ENCODE measurements at places on chromosomes 7 and 10.
A peak's percentile ranks its signal among the peaks of the same experiment; 100 is the strongest.

GRCh38 chr7:146683439-146683838, 566.8 kb downstream of the CNTNAP2 start:
- no peak for DNase-seq

- no peak for DNase-seq
Measured at GRCh38 chr7:101164071-101164840, 1.1 kb downstream of the VGF start.

DNA sequence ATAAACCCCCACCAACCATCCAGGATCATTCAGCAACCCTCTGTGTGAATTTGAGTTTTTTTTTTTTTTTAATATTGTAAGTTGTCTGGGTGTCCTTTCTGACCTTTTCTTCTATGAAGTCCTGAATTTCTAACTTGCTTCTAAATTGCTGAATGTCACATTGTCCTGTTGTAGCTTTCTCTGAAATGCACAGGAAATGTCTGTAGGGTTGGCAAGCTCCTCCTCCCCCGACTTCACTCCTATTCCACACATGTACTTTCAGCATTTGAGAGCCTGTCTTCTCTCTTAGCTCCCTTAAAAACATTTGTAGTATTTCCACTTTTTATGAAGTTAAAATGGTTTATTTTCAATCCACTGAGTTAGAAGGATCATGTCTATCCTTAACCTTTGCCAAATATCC, 3.3 kb upstream of the CNNM2 start:
- no peak for DNase-seq

- DNase-seq = no peak
Measured at GRCh38 chr7:128115821-128116723, 84.8 kb upstream of the LRRC4 start.

DNA sequence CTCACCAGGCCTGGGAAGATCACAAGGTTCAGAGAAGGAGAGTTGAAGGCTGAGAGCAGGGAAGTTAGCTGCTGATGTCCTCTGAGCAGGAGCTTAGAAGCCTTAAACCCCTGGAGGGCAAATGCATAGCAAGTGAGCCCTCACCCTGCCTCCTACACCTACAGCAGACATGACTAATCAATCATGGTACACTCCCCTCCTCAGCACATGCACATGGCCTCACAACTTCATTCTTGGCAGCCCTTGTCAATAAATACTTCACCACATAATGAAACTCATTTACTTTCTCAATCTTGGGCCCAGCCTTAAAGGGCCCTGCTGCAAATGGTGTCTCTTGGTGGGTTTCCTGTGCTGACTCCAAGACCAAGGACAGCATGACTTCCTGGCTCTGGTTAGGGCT, 12.9 kb downstream of the MMRN2 start:
- no peak for DNase-seq

DNA sequence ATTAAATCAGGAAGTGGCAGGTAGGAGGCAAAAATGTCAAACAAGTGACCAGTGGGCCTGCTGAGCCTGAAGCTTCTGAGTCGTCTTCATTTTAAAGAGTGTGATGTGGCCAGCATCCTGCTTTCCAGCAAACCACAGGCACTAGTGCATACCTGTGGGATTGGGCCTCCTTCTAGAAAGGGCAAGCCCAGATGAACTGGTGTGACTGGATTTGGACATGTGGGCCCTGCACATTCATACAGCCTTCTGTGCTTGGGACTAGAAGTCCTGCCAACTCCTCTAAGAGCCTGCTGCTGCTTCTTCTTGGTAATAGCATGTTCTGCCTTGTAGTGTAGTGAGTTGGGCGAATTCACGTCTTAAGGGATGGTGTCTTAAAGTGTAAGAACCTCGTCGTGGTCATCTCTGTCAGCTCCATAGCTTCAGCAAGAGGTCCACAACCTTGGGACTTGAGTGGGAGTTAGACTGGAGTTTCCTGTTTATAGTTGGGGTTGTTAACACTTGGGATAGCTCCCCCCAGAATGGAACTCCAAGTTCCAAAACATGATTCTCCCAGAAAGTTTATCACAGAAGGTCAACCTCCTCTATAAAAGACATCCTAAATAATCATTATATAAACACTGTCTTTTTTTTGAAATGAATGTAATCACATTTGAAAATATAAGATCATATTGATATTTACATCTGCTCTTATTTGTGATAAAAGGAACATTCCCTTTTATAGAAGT, 11.2 kb downstream of the BMPER start:
- DNase-seq = no peak

DNA sequence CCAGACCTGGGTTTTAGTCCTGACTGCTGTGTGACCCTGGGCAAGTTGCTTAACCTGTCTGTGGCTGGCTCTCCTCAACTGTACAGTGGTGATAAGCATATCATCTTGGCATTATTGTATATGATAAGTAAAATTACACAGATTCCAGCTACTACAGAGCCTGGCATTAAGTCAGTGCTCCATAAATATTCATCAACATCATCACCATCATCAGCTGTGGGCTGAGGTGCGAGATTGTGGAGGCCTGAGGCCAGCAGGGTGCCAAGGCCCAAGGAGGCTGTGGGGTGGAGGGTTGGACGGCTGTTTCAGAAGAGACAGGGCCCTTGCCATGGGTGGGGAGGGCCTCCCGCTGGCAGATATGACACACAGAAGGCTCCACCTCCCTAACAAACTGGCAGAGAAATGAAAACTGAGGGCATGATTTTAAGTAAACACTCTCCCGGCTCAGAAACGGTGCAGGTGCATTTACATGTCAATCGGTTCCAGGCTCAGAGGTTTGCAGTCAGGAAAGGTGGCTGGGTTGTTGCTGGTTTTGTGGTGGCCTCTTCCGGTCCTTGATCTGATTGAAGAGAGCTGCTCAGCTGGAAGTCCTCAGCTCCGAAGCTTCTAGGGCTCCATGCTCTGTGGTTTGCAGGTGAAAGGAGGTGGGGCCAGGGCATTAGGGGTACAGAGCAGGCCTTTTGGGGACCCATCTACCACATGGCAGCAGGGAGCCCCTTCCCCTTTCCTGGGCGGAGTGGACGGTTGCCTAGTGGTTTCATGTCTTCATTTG, 10.2 kb downstream of the CRYGN start:
- DNase-seq = peak; percentile 79

DNA sequence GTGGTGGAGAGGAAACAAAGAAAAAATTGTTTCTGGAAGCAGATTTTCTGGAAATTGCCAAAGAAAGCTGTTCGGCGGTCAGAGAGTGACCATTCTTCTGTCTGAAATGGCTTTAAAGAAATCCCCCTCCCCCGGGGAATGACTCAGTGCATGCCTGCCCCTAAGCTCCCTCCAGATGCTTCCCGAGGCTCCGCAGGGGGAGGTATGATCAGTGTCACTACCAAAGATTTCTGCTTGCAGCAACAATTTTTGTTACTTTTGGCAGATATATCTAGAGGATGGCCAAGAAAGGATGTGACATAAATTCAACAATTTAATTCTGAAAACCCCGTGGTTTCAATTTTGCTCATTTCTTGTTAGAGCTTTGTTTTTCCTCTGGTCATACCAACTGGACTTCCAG, 163.9 kb downstream of the JCAD start:
- no peak for DNase-seq

DNA sequence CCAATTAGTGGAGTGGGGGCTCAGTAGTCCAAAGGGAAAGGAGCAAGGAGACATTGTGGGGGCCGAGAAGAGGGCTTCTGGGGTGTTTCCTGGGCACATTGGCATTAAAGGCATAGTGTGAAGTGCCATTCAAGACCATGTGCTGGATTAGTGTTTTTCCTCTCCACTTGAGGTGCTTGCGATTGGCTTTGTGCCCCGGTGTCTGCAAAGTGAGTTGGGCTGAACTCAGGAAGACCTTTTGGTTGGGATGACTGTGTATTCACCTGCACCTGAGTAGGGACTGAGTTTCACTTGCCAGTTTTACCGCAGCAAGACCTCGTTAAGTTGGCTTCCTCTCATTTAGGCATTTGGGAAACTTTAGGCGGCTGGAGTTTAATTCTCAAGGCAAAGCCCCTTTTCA, 73.0 kb downstream of the TCF7L2 start:
- peak; percentile 74 for DNase-seq

GRCh38 chr10:96097865-96098264, 32.2 kb upstream of the ZNF518A start:
- no peak for DNase-seq

DNA sequence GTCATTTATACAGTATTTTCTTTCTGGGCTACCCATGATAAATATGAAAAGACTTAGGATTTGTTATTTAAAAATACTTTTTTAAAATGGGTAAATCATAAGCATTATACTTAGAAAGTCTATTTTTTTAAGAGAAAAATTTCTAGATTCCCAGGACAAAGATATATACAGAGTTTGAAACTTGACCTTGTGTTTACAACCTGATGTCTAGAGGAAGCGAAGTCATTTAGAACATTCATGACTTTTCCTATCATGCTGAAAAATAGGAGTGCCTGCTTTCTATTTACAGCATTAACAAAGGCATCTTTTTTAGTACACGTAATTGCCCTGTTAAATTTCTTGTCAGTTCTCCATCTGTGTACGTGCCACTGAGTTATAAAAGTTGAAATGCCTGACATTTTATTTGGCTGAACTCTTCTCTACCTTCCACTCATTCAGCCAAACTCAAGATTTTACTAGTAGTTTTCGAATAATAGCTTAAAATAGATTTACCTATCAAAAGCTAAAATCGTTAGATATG, 23.0 kb downstream of the GNAT3 start:
- no peak for DNase-seq

DNA sequence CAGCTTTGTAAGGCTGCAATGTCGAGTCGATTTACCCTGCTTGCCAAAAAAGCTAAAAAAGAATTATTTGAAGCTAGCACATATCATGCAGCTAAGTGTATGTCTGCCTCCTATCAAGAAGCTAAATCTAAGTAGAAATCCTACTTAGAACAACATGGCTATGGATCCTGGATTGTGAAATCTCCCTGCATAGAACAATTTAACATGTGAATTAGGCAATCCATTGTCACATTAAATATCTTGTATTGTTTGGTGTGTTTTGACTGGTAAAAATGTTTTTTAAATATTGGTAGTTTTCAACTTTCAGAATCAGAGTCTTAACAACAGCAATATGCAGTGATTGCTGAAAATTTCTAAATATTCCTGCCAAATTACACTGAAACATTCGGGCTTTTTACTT, 73.3 kb downstream of the SKIDA1 start:
- no peak for DNase-seq

GRCh38 chr10:70879207-70879606, 9.2 kb downstream of the PCBD1 start:
- no peak for DNase-seq

GRCh38 chr10:78900715-78901430, 167.9 kb upstream of the ZMIZ1 start:
- DNase-seq = no peak

DNA sequence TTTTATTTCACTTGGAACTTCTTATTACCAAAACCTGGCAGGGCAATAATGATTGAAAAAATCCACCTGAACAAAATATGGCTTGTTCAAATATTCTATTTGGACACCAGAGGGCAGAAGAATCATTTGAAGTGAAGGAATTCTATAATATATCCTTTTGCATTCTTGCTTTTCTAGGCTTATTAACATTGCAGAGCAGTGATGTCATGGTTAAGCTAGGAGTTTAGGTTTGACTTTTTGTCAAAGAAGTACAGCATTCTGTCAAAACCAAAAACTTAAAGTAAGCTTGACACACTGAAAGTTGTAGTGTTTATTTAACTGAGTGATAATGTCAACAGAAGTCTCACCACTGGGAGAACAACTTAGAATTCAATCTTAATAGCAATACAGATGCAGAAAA, 156.0 kb downstream of the SEMA3D start:
- no peak for DNase-seq

- no peak for DNase-seq
Measured at GRCh38 chr10:92024700-92025099, 101.1 kb downstream of the BTAF1 start.

- DNase-seq = no peak
Measured at GRCh38 chr10:104247513-104248146, 7.1 kb upstream of the GSTO1 start.

DNA sequence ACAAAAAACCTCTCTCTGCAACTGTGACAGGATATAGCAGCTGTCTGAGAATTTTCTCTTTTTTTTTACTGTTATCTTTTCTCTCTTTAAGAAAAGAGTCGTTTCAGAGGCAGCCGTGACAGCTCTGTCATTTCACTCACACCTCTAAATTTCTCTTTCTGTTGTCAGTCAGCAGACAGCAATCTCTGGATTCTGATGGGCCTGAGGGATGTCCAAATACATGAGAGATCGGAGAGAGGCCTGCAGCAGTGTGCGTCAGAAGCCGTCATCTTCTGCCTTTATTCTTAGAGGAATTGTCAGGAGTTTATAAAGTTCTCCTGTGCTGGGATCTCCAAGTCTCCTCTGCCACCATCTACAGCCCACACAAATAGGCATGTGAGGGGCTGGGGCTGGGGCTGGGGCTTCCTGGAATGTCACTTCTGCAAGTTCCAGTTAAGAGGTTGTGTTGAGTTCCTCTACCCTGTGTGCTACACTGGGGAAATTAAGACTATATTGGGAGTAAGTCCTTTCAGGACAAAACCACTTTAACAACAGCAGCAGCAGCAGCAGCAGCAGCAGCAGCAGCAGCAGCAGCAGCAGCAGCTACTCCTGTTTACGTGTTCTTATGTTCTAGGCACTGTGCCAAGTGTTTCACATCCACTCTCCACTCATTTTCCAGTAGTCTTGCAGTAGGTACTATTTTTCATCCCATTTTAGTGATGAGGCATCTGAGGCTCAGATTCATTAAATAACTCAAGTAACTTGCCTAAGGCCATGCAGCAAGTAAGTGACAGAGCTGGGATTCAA, 541.3 kb downstream of the LRMDA start:
- DNase-seq = peak; percentile 18
